T1000 (cell line): ENCODE measurements at places on chromosomes 2 and 18.

DNA sequence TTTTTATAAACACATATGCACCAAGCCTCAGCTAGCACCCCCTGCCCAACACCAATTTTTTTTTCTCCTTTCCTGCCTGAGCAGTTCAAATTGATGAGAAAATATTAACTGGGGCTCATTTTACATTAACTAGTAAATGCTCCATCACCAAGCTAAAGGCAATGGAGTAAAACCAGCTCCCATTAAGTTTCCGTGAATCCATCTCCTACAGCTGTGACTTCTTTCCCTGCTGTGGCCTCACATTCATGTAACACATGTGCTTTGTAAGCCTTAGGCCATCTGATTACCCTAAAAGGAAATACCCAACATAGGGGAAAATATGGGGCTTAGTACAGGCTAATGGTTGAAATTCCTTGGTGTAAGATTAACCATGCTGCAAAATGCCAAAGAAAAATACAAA lies 60.8 kb downstream of the DNER start:
- DNase-seq = no peak

- DNase-seq = no peak
Observed at GRCh38 chr18:11668441-11669169, 20.5 kb upstream of the GNAL start.

- DNase-seq = no peak
Observed at GRCh38 chr2:26752656-26753055, 11.4 kb upstream of the SLC35F6 start.

GRCh38 chr2:10794876-10795275 lies 17.7 kb downstream of the PDIA6 start:
- DNase-seq = no peak

DNA sequence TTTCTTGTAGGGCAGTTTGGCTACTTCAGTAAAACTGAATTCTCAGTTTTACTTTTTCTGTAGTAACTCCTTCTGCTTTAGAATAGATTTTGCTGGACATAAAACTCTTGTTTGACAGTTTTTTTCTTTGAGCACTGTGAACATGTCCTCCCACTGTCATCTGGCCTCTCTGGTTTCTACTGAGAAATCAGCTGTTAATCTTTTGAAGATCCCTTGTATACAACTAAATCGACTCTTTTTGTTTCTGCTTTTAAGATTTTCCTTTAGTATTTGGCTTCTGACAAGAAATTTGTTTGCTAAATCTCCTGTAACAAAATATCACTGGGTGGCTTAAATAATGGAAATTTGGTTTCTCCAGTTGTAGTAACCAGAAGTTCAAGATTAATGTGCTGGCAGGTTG lies 570.9 kb upstream of the RAB6C start:
- DNase-seq = no peak

DNA sequence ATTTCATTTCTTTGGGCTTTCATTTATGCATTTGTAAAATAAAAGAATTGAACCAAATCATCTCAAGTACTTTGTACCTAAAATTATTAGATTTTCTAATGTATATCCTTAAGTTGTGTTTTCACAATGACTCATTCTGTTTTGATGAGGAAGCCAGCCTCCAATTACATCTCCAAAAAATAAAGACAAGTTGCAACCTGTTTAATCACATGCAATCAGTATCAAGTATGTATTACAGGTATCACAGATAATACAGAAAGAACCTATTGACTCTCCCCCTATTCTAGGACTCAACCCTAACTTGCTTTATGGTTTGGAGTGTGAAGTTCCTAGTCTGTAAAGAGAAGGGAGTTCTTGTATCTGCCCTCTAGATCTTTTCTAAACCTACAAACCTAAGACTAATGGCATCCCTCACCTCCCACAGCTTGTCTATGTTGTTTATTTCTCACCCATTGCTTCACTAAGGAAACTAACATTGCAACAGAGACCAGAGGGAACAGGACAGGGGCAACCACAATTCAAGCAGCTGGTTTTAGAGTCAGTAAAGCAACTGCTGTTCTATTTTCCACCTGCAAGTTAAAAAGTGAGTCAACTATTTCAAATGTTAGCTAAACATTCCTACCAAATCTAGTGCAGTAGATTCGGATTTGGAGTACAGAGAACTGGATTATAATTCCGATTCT lies 141.1 kb upstream of the ETAA1 start:
- no peak for DNase-seq

- no peak for DNase-seq
Observed at GRCh38 chr2:147634826-147635225, 210.0 kb upstream of the ACVR2A start.

- no peak for DNase-seq
Observed at GRCh38 chr2:201900362-201900761, 94.0 kb downstream of the CDK15 start.

- DNase-seq = no peak
Observed at GRCh38 chr2:236012155-236012554, 156.0 kb downstream of the GBX2 start.

DNA sequence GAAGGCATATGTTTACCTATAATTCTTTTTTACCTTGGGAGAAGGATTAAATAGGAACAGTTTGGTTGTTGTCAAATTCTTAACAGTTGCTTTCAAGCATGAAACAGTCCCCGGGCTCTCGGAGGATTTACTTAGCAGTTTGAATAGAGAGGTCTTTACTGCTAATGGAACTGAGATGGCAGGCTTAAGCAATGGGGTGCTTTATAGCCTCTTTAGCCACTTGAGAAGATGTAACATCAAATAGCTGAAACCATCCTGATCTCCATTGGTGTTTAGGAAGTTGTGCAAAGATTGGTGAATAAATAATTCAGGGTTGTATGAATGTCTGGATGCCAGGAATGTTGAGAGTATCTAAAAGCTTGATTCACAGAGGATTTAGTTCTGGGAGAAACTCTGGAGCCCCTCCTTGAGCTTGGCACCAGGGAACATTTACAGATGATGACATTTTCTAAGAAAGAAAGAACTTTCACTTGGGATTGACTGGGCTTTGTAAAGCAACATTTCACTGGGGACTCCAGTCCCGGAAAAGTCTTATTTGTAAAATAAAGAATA lies 51.9 kb downstream of the PTPRM start:
- DNase-seq = no peak

GRCh38 chr2:165017966-165018596 lies 62.8 kb upstream of the SLC38A11 start:
- DNase-seq = no peak

DNA sequence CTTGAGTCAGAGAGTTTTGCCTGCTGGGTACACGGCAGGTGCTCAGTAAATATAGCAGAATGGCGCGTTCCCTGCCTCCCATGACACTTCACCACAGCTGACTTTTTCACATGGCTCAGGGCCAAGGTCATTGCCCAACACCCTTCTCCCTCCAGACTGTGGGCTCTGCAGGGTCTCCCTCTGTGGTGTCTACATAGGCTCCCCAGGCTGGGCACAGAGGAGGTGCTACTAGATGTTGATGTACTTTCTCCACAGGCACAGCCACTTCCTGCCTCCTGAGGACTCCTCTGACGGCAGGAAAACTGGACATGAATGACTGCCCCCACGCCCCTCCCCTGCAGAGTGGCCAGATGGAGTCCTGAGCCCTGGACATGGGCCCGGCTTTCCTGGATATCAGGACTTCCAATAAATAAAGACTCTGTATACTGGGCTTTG lies 4.2 kb downstream of the CHCHD5 start:
- DNase-seq = no peak

- no peak for DNase-seq
Observed at GRCh38 chr2:25897506-25897905, 19.2 kb upstream of the ASXL2 start.

DNA sequence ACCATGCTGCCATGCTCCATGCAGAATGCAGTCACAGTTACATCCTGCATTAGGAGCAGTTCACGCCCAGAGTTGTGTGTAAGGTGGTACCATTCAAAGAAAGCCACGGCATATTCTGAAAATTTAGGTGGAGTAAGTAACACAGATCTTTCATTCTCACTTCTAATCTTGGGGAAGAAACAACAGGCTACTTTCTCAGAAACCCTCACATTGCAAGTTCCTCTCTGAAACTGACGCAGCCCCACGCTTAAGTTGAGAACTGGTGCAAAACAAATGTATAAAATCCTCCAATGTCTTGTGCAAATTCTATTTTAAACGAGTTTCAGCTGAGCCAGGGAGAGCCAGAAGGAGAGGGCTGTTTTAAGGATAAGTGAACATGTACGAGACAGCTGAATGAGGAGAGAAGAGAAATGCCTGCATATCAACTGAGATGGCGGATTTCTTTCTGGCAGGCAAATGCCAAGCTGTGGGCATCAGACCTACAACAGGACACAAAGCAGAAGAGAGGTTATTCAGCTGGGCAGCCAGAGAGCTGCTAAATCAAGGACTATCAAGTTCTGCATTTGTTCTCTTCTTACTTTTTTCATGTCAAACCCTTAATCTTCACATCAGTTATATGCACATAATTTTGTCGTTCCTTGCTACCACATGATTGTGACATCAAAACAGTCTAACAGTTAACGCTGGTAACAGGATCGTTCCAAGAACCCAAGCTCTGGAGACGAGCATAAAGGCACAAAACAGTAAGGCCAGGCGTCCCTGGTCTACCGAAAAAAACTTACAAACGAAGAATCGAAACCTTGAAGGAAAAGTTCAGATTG lies 6.4 kb downstream of the ARL4C start:
- DNase-seq = no peak

DNA sequence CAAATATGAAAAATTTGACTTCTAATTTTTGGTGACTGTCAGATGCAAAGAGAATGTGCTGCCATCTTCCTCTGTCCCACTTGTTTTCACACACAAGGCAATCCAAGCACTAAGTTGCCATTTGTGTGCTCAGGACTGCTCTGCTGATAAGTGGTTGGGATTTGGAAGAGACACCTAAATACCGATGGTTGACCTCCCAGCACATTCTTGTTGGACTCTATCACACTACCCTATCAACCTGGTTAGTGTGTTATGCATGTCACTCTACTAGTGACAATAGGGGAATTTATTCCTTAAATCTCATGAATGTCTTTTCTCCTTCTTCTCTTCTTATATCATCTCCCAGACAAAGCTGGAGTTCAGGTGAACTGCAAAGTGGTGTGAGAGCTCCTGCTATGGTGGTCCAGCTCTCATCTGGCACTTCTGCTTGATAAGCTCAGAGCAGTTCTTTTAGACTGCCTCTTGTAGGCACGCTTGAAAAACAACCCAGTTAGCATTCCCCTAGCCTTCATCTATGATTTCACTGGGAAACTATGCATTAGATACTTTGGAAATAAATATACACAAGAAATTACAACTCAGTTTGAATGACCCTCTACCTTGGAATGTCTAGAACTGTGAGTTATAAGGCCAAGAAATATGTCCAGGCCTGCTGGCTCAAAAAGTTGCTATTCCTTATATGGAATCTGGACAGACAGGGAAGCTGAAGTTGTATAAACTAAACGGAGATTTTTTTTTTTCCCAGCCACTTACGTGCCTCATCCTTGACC lies 404.8 kb downstream of the MEIS1 start:
- DNase-seq = peak; percentile 12

DNA sequence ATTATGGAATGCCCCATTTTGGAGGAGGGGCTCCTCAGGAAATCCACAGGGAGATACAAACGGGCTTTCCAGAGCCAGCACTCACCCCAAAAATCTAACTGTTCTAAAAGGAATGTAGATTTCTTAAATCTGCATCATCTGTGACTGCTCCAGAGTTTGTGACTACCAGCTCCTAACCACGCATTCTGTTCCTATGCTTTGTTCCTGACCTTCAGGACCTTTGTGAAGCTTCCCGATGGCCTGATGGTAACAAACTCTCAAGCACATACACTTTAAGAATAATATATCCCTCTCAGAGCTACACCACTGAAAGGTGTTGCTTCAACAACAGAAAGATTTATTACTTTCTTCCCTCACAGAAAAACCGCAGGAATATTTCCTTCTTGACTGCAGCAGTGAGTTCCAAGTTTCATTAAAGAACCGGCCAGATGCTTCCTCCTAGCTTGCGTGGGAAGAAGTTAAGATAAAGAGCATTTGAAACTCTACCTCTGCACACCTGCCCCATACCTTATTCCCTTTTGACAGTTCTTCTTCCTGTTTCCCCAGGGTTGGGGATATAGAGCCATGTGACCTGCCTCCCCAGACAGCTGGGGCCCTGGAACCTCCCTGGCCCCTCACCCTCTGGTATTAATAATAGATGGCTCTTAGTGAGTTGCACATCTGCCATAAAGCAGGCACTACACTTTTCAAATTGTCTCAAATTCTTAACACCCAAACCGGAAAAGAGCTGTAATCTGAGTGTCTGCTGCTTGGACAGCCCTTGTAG lies 40.2 kb upstream of the EML4 start:
- no peak for DNase-seq

GRCh38 chr2:145592361-145592760 lies 1072.4 kb upstream of the ZEB2 start:
- no peak for DNase-seq
